ENCODE measurements at places on chromosomes 12 and 14.

GRCh38 chr12:131908092-131909080 is 14.0 kb downstream of the ULK1 start:
- DNase-seq: no peak

DNA sequence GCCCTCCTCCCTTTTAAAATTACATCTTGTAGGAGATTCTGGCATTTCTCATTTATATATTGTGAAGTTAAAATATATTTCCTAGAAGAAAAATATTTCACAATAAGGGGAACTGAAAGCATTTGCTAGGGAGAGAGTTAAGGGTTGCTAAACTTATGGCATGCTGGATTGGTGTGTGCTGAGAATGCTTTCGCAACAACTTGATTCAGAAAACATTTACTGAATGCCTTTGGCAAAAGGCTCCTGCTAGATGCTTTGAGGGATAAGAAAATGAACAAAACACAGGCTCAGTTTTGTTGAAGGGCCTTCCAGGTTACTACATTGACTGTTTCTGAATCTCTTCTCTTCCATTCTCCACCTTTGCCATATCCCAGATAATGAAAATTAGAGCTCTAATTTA is 67.5 kb downstream of the DIP2B start:
- peak; percentile 96 for DNase-seq

DNA sequence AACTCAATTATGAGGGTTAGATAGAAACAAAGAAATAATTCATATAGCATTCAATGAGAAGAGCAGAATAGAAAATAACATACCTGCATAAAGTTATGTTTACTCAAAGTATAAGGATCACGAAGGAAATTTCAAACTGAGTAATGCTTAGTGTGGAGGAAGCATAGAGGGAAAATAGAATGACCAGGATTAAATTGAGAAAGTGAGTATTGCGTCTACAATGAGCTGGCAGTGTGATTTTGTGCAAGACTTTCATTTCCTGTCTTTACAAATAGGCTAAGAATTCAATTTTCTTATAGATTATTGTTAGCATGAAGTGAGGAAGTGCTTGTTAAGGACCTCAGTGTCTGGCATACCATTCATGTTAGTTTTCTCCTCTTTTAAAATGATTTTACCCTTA is 12.0 kb downstream of the ADGRD1 start:
- peak; percentile 63 for DNase-seq

GRCh38 chr14:67410313-67410712 is 1.7 kb downstream of the PLEK2 start:
- no peak for DNase-seq

GRCh38 chr14:37048666-37049071 is 123.7 kb downstream of the SLC25A21 start:
- peak; percentile 43 for DNase-seq

DNA sequence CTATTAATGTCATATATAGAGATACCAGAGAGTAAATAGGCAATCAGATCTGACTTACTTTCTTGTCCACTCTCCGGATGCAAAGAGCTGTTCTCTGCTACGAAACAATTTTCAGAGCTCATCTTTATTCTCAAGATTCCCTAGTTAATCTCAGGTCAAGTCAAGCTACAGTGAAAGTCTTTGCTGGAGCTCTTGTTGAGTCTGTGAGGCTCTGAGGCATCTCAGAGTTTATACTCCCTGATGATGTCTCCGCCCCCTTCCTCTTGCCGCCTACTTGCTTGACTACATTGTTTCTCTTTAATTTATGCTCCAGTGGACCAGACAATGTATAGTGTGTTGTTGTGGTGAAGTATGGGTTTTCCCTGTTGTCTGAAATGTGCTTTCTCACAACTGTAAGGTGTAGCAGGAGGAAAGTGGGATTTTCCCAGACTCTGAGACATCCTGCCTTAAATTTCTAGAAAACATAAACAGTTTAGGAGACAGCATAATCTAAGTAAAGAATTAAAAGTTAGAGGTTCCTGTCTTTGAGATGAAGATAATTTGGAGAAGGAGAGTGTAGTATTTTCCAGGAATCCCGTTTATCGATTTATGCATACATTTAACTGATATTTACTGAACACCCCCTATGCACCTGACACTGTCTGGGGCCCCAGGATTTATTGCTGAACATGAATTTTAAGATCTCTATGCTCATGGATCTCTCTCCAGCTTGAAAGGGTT is at the start of gene CD69:
CD69 (minus strand) TSS at position 203 of the 720 bp plus-strand sequence; CDS start at position 122, 81 bp downstream.
- DNase-seq: peak; percentile 18

- DNase-seq: no peak
Observed at GRCh38 chr12:22409377-22410164, 75.1 kb upstream of the ST8SIA1 start.

DNA sequence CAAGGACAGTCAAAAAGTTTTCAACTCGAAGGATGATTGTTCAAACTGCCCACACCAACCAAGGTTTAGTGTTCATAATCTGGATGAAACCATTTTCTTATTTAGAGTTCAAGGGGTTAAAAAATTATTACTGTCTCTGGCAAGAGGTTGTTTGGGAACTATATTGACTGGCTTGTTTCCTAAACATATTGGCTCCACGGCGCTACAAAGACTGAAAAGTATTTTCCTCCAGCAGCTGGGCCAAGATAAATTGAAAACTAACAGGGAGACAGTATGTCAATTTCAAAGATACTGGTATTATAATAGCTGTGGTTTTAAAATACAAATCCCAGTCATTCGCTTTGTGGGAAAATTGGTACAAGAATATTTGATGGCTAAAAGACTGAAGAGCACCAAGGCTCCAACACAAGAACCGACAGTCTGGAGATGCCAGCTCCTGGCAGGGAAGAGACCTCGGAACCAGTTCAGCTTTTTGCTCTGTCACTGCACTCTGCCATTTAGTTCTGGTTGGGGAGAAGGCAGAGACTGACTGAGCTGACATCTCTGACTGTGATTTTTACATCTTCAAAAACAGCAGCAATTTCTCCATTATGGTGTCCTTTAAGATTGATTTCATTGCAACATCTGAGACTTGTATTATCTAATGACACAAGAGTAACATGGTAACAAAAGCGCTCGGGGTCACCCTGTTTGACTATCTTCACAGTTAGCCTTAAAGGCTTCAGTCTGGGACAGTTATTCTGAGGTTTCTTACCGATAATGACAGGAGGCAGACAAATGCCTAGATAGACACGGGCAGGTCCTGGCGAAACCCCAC is 62.0 kb downstream of the ST8SIA1 start:
- no peak for DNase-seq

DNA sequence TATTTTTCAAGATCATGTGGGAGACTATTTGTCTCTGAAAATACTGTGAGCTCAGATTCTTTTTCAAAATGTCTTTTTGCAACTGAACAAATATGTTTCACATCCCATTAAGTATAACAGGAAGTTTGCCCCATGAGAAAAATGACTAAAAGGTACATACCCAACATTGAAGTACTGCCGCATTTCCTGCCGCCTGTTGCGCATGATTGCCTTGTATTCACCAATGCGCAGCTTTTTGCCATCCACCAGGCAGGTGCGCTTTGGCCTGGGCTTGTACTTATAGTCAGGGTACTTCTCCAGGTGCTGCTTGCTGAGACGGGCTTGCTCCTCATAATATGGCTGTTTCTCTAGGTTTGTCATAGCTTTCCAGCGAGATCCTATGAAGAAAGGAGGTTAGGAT is 413.2 kb downstream of the SOX5 start:
- no peak for DNase-seq

- no peak for DNase-seq
Observed at GRCh38 chr12:52634266-52635056, 16.1 kb upstream of the KRT73 start.

DNA sequence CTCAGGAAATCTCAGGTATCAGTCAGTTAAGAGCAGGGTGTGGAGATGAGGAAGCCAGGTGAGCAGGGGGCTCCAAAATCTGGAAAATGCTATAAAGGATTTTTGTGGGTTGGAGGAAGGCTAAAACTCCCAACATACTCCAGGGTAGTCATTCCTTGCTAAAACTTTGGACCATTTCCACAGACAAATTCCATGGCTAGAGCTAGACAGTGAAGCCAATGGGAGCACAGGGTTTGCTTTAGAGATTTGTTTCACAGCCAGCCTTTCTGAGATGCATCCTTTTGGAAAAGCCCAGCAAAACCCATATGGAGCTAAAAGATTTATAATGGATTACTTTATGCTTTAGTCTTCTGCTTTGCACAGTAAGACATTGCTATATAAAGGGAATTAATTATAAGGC is 146.5 kb downstream of the SAMD4A start:
- no peak for DNase-seq

GRCh38 chr12:90261283-90261682 is 552.6 kb upstream of the ATP2B1 start:
- DNase-seq: no peak

GRCh38 chr12:68899251-68899771 is 33.7 kb downstream of the CPM start:
- DNase-seq: peak; percentile 58

DNA sequence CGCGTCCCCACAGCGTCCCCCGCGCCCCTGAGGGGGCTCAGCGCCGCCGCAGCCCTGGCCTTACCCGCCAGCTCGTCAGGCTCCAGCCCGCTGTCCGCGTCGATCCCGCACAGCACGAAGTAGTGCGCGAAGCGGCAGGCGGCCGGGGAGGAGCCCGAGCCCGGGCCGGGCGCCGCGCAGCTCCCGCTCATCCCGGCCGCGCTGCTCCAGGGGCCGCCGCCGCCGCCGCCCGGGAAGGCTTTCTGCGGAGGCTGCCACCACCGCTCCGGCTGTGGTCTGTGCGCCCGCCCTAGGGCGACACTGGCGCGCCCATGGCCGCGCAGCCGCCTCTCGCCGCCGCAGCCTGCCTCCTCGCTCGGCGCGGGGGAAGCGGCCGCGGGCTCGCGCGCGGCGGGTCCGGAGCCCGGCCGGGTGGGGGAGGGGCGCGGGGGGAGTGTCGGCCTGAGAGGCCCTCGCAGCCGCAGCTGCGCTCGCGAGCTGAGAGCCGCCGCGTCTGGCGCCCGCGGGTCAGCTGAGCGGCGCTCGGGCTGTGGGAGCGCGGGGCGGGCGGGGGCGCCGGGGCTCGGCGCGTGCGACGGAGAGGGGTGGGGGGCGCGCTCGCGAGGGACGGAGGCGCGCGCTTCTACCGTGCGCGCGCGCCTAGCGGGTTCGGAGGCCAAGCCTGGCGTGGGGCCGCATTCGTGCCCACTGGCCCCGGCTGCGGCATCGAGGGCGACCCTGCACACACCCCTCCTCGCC is at the start of gene DENND5B:
DENND5B (minus strand) TSS at position 495 of the 738 bp plus-strand sequence; CDS start at position 191, 304 bp downstream.
- DNase-seq: peak; percentile 61

- DNase-seq: peak; percentile 92
Observed at GRCh38 chr12:52280319-52280795, 5.9 kb downstream of the KRT86 start.

GRCh38 chr12:7431993-7432685 is 11.8 kb downstream of the CD163L1 start:
- no peak for DNase-seq

GRCh38 chr14:97442363-97442762 is 645.2 kb downstream of the VRK1 start:
- DNase-seq: no peak
